ENCODE measurements at places on chromosomes 2 and 18.

DNA sequence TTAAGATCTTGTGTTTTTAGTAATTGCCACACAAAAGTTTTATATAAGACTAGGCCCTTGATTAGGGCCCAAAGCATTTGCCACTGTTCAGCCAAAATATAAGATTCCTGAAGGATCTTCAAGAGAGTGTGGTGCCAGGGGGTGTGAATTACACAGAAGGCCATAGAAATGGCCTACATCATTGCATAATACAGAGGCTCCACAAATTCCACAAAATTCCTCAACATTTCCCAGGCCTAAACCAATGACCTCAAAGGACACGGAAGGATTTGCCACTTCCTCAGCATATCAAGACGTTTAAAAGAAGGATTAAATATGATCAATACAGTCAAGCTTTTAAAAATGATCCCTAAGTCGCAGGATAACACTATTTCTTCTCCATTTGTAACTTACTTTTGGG lies 24.1 kb downstream of the COL6A3 start:
- no peak for DNase-seq

GRCh38 chr2:232563580-232563979 lies 13.1 kb downstream of the EIF4E2 start:
- no peak for DNase-seq

DNA sequence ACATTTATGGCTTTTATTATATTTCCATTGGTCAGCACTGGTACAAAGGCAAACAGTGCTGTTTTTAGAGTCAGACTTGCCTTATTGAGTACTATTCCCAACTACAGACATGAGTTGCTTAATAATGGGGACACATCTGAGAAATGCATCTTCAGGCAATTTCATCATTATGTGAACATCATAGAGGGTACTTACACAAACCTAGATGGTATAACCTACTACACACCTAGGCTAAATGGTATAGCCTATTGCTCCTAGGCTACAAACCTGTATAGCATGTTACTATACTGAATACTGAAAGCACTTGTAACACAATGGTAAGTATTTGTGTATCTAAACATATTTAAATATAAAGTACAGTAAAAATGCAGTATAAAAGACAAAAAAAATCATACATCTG lies 36.4 kb downstream of the OLA1 start:
- no peak for DNase-seq

GRCh38 chr18:61727241-61728193 lies 165.3 kb downstream of the RNF152 start:
- no peak for DNase-seq

DNA sequence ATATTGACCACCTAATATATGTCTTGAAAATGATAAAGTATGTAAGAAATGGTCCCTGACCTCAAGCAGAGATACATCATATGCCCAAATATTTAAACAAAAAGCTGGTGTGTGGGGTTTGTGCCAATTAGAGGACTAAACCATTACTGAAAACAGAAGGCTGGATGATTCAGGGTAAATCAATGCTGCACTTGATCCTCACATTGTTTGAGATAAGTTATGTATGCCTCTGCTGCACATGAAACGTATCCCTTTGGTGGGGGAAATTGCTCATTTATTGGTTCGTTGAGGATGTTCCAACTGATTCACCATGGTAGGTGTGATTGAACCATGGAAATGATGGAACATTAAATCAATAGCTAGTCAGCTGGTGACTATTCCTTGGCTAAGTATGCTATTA lies 24.7 kb upstream of the DARS1 start:
- DNase-seq: no peak

DNA sequence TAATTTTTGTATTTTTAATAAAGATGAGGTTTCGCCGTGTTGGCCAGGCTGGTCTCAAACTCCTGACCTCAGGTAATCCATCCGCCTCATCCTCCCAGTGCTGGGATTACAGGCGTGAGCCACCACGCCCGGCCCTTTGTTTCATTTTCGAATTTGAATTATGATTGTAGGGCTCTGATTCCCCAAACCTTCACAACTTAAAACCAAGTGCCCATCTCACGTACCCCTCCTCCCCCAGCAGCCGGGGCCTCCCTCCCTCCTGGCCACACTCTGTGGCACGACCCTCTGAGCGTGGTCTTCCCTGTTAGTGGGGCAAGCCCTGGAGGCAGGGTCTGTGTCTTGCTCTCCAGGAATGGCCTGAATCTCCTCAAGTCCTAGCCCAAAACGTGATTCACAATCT lies 166.5 kb downstream of the ASB1 start:
- DNase-seq: no peak

DNA sequence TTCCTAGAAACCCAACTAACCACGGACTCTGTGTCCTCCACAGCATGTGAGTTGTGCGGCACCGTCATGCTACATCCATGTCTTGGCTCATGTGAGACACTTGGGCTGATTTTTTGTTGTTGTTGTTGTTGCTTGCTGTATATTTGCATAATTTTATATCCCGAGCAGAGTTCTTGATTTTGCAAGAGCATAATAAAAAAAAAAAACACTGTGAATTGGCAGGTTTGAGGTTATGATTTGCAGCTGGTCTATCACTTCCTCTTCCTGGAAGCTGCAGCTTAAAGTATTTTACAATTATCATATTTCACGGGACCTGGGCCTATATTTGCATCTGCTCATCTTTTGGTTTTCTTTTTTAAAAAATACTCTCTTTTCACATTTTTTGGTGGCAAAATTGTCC lies 142.3 kb upstream of the NRP2 start:
- no peak for DNase-seq
